ENCODE measurements at places on chromosomes 11 and 22. TPM values are rescaled to one million over a fixed set of nuclear protein-coding genes. Genes with fewer than 3 reads are reported as not detected.
A peak's percentile ranks its signal among the peaks of the same experiment; 100 is the strongest.

- peaks cover 10% of the 10 kb centered on the region for H3K4me1 ChIP-seq
- peaks cover 12% of the 10 kb centered on the region for H3K27me3 ChIP-seq
- DNase-seq = no peak
- no peak overlapping the region for H3K4me3 ChIP-seq
These were observed 10.5 kb downstream of the ELFN2 start for GRCh38 chr22:37416827-37417226.

DNA sequence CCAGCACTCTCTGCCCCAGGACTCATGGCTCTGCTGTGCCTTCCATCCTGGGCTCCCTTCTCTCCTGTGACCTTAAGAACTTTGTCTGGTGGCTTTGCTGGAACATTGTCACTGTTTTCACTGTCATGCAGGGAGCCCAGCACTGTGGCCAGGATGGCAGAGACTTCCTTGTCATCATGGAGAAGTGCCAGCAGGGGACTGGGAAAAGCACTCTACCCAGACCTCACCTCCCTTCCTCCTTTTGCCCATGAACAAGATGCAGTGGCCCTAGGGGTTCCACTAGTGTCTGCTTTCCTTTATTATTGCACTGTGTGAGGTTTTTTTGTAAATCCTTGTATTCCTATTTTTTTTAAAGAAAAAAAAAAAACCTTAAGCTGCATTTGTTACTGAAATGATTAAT lies 2.9 kb upstream of the TTC36 start:
- peaks cover 45% of the 10 kb centered on the region for H3K36me3 ChIP-seq
- DNase-seq = no peak
- H3K4me1 ChIP-seq = no peaks in the 10 kb centered on the region
- no peak overlapping the region for H3K27ac ChIP-seq
- no peaks in the 10 kb centered on the region for H3K27me3 ChIP-seq

- DNase-seq = no peak
- no peaks in the 10 kb centered on the region for H3K27me3 ChIP-seq
- no peaks in the 10 kb centered on the region for H3K36me3 ChIP-seq
- H3K27ac ChIP-seq = no peak overlapping the region
These were observed 29.0 kb downstream of the TRMU start for GRCh38 chr22:46364341-46365165.

- H3K4me1 ChIP-seq = peaks cover 8% of the 10 kb centered on the region
- H3K4me3 ChIP-seq = no peak overlapping the region
- H3K36me3 ChIP-seq = peaks cover 3% of the 10 kb centered on the region
- H3K27me3 ChIP-seq = no peaks in the 10 kb centered on the region
These were observed 7.4 kb downstream of the CBX6 start for GRCh38 chr22:38864361-38865191.

DNA sequence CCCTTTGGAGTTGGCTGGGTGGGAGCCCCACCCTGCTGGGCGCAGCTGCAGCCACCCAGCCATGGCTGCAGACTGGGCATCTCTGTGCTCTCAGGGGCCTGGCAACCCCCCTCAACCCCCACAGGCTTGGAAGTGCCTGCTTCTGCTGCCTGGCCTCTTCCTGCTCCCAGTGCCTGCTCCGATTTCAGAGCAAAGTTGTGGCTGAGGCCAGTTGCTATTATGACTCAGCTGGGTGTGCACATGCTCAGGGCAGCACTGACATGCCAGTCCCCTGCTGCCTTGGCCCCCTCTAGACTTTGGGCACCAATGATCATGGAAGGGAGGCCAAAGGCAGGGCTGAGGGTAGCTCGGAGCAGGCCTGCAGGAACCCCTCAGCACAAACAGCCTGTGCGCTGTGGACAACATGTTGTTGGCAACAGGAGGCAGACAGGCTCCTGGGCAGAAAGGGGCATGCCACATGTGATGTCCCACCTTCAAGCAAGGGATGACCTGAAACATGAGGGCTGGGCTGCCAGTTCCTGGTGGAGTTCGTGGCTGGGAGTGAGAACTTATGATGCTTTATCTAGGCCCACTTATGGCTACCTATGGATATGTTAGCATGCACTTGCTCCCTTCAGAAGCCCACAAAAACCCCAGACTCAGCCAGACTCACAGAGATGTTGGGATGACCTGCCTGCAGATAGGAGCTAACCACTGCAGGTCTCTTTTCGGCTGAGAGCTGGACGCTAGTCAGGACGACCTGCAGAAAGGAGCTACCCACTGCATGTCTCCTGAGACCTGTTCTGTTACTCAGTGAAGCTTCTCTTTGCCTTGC lies 96.4 kb upstream of the AMOTL1 start:
- no peaks in the 10 kb centered on the region for H3K4me1 ChIP-seq
- H3K36me3 ChIP-seq = no peaks in the 10 kb centered on the region
- no peaks in the 10 kb centered on the region for H3K27me3 ChIP-seq
- DNase-seq = no peak
- H3K4me3 ChIP-seq = no peak overlapping the region

DNA sequence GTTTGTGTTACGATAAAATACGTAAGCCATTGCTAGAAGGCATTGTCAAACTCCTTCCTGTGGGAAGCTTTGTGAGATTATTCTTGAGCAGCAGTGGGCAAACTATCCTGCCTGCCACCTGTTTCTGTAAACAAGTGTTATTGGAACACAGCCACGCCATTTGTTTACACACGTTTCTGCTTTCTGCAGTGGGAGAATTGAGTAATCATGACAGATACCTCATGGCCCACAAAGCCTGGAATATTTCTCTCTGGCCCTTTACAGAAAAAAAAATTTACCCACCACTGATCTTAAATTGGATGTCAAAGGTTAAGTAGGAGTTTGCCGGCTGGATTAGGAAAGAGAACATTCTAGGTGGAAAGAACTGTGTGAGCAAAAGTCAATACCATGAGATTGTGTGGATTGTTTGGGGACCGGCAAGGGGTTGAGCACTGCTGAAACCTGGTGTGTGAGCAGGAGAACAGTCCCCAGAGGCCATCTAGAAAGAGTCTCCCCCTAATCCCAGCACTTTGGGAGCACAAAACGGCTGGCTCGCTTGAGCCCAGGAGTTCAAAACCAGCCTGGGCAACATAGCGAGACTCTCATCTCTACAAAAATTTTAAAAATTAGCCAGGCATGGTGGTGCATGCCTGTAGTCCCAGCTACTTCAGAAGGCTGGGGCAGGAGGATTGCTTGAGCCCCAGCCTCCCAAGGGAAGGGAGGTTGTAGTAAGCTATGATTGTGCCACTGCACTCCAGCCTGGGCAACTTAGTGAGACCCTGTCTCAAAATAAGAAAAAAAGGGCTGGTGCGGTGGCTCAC lies 6.0 kb upstream of the PLA2G6 start:
- peaks cover 7% of the 10 kb centered on the region for H3K4me1 ChIP-seq
- H3K36me3 ChIP-seq = no peaks in the 10 kb centered on the region
- H3K27me3 ChIP-seq = no peaks in the 10 kb centered on the region
- H3K4me3 ChIP-seq = no peak overlapping the region
- DNase-seq = peak; percentile 60

DNA sequence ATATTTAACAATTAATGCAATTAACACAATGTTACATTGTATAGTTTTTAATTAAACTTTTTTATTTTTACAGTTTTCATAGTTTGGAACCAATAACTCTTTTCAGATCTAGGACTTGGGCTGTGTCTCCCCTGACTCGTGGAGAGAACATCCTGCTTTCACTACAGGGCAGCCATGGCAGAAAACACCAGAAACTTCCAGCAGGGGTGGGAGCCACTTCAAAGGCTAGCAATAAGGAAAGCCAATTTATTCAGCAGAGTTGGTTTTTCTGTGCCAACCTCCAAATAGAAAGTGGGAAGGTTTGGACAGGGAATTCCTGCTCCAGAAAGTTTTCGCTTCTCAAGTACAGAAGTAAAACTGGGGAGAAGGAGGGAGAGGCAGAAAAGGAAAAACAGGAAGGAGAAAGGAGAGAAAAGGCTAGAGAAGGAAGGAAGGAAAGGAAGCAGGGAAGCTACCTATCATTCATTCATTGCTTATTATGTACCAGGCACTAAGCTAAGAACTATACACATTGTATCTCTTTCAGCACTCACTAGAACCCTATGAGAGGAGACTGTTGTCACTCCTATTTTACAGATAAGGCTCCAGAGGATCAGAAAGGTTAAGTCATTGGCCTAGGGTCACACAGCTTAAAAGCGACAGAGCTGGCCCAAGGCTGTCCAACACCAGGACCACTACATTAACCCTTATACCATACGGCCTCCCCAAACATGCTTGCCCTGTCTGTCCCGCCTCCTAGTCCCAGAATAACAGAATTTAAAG lies 54.8 kb upstream of the CREB3L1 start:
- no peaks in the 10 kb centered on the region for H3K36me3 ChIP-seq
- no peak overlapping the region for H3K4me3 ChIP-seq
- H3K4me1 ChIP-seq = no peaks in the 10 kb centered on the region
- no peak overlapping the region for H3K27ac ChIP-seq
- no peak for DNase-seq

- H3K4me3 ChIP-seq = no peak overlapping the region
- H3K36me3 ChIP-seq = no peaks in the 10 kb centered on the region
- H3K4me1 ChIP-seq = no peaks in the 10 kb centered on the region
- peaks cover 4% of the 10 kb centered on the region for H3K27me3 ChIP-seq
These were observed 439.1 kb downstream of the METTL15 start for GRCh38 chr11:28547321-28547741.

GRCh38 chr11:665062-665703 lies 28.1 kb downstream of the DRD4 start:
- peaks cover 18% of the 10 kb centered on the region for H3K36me3 ChIP-seq
- H3K27me3 ChIP-seq = no peaks in the 10 kb centered on the region
- DNase-seq = peak; percentile 65
- peaks cover 3% of the 10 kb centered on the region for H3K4me1 ChIP-seq
- no peak overlapping the region for H3K4me3 ChIP-seq

GRCh38 chr11:63032457-63032856 lies 16.8 kb upstream of the SLC22A8 start:
- no peaks in the 10 kb centered on the region for H3K4me1 ChIP-seq
- no peak overlapping the region for H3K27ac ChIP-seq
- H3K4me3 ChIP-seq = no peak overlapping the region
- DNase-seq = peak; percentile 66
- peaks cover 3% of the 10 kb centered on the region for H3K27me3 ChIP-seq

GRCh38 chr11:112004389-112004788 lies 20.8 kb upstream of the DLAT start:
- DNase-seq = no peak
- H3K4me1 ChIP-seq = no peaks in the 10 kb centered on the region
- no peak overlapping the region for H3K4me3 ChIP-seq
- no peaks in the 10 kb centered on the region for H3K36me3 ChIP-seq

GRCh38 chr11:129209891-129210830 lies 18.0 kb upstream of the ARHGAP32 start:
- H3K4me1 ChIP-seq = no peaks in the 10 kb centered on the region
- no peak overlapping the region for H3K4me3 ChIP-seq
- H3K27ac ChIP-seq = no peak overlapping the region
- no peaks in the 10 kb centered on the region for H3K36me3 ChIP-seq

DNA sequence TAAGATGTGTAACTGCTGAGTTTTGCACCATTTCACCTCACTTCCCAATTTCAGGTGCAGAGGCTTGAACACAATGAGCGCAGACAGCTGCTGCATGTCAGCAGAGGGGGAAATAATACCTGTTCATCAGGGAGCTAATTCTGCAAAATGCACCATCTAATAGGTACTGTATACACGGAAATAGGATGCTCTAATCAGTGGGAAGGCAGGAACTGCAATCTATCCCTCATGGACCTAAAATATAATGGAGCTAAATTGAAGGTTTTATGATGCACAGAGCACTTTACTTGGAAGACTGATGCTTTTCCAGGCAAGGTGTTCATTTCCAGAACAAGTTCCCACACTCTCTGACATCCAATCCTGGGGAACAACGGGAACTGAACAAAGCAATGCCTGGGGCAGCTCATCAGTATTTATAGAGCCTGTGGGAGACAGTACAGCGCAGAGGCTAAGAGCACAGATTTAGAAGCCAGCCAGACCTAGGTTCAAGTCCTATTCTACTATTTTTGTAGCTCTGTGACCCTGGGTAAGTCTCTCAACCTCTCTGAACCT lies 78.5 kb downstream of the TENM4 start:
- no peak overlapping the region for H3K4me3 ChIP-seq
- H3K27me3 ChIP-seq = no peaks in the 10 kb centered on the region
- H3K4me1 ChIP-seq = no peaks in the 10 kb centered on the region
- DNase-seq = no peak

GRCh38 chr22:50298937-50299784 lies 8.3 kb downstream of the PLXNB2 start:
- no peaks in the 10 kb centered on the region for H3K27me3 ChIP-seq
- no peak overlapping the region for H3K4me3 ChIP-seq
- H3K36me3 ChIP-seq = no peaks in the 10 kb centered on the region
- H3K27ac ChIP-seq = no peak overlapping the region
- peak; percentile 72 for DNase-seq
- H3K4me1 ChIP-seq = peaks cover 65% of the 10 kb centered on the region

GRCh38 chr11:123702139-123702538 lies 39.3 kb downstream of the ZNF202 start:
- no peak overlapping the region for H3K4me3 ChIP-seq
- H3K27me3 ChIP-seq = no peaks in the 10 kb centered on the region
- no peaks in the 10 kb centered on the region for H3K36me3 ChIP-seq
- no peak overlapping the region for H3K27ac ChIP-seq
- no peaks in the 10 kb centered on the region for H3K4me1 ChIP-seq

DNA sequence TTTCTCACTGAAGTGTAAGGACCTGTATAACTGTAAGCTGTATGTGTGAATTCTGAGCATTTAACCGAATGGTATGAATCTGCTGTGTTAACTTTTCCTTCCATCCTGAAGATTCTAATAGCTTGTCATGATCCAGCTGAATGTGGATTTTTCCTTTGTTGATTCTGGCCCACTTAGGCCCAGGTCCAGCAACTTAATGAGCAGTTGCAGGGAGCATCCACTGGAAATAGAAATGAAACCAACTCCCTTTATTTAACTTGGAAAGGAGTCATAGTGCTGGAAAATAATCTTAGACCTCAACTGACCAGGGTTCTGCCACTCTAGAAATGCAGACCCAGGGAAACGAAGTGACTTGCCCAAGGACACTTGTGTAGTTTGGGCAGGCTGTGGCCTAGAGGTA lies 142.3 kb upstream of the MTNR1B start:
- H3K27ac ChIP-seq = no peak overlapping the region
- DNase-seq = peak; percentile 57
- H3K27me3 ChIP-seq = no peaks in the 10 kb centered on the region
- no peak overlapping the region for H3K4me3 ChIP-seq

DNA sequence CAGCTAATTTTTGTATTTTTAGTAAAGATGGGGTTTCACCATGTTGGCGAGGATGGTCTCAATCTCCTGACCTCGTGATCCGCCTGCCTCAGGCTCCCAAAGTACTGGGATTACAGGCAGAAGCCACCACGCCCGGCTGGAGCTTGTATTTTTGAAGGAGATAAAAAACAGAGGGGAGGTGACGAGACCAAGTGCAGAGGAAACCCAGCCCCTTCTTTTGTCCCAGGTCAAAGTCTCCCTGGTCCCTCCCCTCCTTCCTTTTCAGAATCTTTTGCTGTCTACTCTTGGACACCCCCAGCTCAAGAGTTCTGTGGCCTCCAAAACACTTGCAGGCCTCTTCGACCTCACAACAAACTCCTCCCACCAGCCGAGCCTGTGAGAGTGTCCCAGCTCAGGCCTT lies 12.2 kb upstream of the TMEM184B start:
- no peak overlapping the region for H3K4me3 ChIP-seq
- no peak for DNase-seq
- no peak overlapping the region for H3K27ac ChIP-seq
- H3K36me3 ChIP-seq = no peaks in the 10 kb centered on the region

CABP4 gene
- total RNA-seq = 2.1 TPM

HEPHL1 gene
- total RNA-seq = not detected

NRXN2 gene
- 6.6 TPM for total RNA-seq

ANKK1 gene
- 1.1 TPM for total RNA-seq

OR8I2 gene
- total RNA-seq = not detected

MMP13 gene
- total RNA-seq = not detected

OR10A3 gene
- total RNA-seq = not detected

HBB gene
- 848 TPM for total RNA-seq

CASP5 gene
- 1.6 TPM for total RNA-seq

PTPMT1 gene
- 66.9 TPM for total RNA-seq

POLA2 gene
- 9.7 TPM for total RNA-seq

TCN1 gene
- 3.0 TPM for total RNA-seq

SCN4B gene
- 5.2 TPM for total RNA-seq

Measured in lung (tissue), 17 donors.